ENCODE measurements at places on chromosomes 3 and 15.

DNA sequence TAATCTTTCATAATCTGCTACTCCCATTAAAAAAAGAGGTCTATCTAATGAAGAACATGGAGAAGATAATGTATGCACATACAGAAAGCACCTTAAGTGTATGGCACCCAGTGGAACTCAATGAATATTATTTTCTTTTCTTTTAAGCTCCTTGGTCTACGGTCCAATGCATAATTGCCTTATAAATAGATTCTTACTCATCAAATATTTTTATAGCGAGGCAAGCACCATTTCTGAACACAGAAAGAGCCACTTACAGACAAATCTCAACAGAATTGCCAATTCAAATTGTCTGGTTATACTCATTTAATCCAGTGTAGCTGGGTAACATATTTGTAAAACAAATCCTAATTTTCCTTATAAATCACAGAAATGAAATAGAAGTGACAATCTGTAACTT lies 6.3 kb downstream of the PDZRN3 start:
- DNase-seq, result no peak

GRCh38 chr15:64527263-64527984 lies 67.0 kb downstream of the ZNF609 start:
- DNase-seq, result no peak

GRCh38 chr3:187064210-187065115 lies 74.8 kb downstream of the RPL39L start:
- DNase-seq, result no peak

GRCh38 chr3:12902181-12902999 lies 61.0 kb upstream of the RPL32 start:
- no peak for DNase-seq

- DNase-seq, result peak; percentile 49
These were observed 513.7 kb downstream of the FOXP1 start for GRCh38 chr3:71069797-71070196.

DNA sequence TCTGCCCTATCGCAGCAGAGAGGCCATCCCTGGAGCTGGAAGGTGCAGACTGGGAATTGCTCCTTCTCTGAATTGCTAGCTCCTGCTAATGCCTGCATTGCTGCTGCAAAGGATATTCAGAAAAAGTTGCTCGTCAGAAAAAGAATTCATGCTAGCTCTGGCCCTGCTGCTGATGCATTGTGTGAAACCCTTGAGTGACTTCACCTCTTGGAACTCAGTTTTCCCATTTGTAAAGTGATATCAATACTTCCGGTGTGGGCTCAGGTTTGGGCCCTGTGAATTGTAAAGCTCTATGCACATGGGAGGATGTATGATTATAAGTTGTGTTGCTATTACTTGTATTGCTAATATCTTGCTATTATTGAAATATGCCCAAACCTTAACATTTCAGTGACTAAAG lies 11.4 kb downstream of the SQOR start:
- no peak for DNase-seq

- DNase-seq, result no peak
These were observed 56.1 kb downstream of the CCNL1 start for GRCh38 chr3:157103860-157104259.

GRCh38 chr3:129161860-129162271 lies 1.0 kb upstream of the ISY1 start:
- DNase-seq, result peak; percentile 19

- DNase-seq, result no peak
These were observed 1.5 kb downstream of the SMAD6 start for GRCh38 chr15:66703540-66703941.

DNA sequence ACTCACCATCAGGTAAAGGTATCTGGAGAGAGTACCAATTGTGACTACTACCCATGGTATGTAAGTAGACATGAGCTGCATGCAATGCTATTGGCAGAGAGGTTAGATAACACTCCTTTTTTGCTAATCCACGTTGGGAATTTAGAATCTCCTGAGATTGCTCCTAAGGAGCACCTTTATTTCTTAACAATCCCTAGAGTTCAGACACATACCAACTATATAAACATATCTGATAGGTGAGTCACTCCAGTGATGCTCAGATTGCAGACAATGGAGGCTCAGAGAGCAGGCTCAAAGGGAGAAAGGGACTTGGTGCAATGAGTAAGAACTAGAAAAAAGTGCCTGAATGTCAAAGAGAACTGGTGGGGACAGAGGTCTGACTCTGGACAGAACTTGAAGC lies 47.0 kb upstream of the LRRFIP2 start:
- DNase-seq, result no peak
